ENCODE measurements at places on chromosomes 3 and 15.

DNA sequence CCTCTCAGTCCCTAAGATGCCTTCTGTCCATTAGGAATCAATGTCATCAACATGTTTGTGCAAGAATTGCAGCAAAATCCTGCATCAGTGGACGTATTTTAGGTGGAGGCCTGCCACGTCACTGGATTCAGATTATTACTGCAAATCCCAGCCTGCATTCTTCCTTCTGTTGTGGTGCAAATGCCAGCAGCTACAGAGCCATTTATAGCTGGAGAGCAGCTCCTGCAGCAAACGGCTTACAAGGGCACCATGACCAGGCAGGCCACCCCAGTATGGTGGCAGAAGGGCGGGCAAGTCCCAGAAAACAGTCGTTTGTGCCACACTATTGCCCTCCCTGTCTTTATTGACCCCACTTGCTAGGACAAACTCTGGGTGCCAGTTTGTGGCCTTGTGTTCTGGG is 74.7 kb downstream of the SNRK start:
- DNase-seq, result no peak

- no peak for DNase-seq
Measured at GRCh38 chr3:47476644-47477199, 981 bp upstream of the SCAP start.

DNA sequence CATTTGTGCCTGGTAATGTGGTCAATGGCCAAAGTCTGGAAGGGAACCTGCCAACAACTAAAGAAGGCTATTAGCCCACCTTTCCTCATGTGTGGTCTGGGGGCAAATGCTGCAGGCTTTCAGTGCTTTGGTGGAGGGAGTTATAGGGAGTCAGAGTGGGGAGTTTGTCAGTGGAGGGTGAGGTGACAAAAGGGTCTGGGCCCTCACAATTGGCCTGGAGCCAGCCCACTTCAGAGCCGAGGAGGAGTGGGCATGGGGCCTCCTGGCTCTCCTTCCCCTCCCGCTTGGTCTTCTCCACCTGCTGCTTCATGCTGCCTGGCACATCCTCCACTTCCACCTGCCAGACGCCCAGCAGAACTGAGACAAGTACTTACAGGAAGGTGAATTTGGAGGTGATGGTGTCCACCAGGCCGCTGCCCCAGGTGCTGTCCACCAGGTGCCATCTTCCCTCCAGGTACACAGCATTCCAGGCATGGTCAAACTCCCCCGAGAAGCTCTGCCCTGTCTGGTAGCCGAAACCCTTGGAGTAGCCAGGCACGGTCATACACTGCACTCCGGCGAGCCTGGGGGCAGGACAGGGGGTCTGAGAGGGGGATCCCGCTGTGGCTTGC is 40.9 kb downstream of the KY start:
- DNase-seq, result no peak

GRCh38 chr15:33988384-33988783 is 20.1 kb downstream of the CHRM5 start:
- DNase-seq, result no peak

GRCh38 chr3:42095540-42095939 is 4.4 kb downstream of the TRAK1 start:
- no peak for DNase-seq

- DNase-seq, result no peak
Measured at GRCh38 chr3:188772886-188773285, 398.9 kb upstream of the TPRG1 start.

- no peak for DNase-seq
Measured at GRCh38 chr3:98812851-98813374, 49.8 kb downstream of the ST3GAL6 start.

- no peak for DNase-seq
Measured at GRCh38 chr3:52228751-52229291, 3.4 kb upstream of the TLR9 start.

DNA sequence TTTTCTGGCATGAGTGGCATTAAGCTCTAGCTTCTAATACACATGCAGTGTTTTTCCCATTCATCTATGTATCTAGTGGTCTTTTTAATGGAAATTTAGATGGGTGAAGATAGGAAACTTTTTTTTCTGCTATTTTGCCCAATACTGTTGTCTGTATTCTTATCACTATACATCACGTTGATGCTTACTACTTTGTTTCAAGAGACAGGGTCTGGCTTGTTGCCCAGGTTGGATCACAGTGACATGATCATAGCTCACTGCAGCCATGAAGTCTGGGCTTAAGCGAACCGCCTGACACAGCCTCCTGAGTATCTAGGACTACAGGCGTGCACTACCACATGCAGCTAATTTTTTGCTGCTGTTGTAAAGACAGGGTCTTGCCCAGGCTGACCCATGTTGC is 84.6 kb downstream of the PEAK1 start:
- no peak for DNase-seq
